NCI-H2171 treated with DMSO at 0.1 percent for 48 hours (cell line): ENCODE measurements at places on chromosomes 1 and 21.
A peak's percentile ranks its signal among the peaks of the same experiment; 100 is the strongest.

- DNase-seq: peak; percentile 50
Observed at GRCh38 chr1:10765734-10766478, 30.5 kb downstream of the CASZ1 start.

DNA sequence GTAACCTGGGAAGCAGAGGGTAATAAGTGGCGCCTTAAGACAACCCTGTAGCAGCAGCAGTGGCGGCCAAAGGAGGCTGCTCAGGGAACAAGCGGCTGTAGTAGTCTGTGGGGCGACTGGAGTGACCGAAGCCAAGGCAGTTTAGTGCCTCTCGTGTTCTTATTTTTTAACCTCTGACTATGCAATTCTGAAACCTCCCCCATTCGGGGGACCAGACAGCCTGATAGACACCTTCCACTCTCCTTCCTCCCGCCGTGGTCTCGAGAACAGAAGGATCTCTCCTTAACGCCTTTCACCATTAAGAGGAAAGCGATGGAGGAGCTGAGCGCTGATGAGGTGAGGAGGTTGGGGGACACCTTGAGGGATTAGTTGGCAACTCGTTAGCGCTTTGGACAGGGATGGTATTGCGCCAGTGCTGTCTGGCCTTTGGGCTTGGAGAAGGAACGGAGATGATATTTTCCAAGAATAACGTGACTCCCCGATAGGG lies 644 bp downstream of the UBE4B start:
- peak; percentile 69 for DNase-seq

DNA sequence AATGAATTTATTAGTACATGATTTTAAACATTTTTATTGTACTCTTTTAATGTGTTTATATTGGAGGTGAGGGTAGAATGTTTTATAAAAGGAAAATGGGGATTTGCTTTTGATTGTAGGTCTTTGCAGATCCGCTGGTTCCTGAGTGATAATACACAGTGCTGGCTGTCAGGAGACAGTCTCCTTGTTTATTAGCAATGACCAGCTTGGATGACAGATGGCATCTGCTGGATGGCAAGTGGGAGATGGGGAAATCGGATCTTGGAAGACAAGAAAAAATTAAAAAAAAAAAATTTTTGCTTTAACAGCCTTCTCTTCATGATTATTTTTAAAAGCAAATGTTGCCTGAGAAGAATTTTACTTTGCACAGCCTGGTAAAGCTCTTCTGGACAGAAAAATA lies 4.4 kb upstream of the PHTF1 start:
- peak; percentile 96 for DNase-seq

DNA sequence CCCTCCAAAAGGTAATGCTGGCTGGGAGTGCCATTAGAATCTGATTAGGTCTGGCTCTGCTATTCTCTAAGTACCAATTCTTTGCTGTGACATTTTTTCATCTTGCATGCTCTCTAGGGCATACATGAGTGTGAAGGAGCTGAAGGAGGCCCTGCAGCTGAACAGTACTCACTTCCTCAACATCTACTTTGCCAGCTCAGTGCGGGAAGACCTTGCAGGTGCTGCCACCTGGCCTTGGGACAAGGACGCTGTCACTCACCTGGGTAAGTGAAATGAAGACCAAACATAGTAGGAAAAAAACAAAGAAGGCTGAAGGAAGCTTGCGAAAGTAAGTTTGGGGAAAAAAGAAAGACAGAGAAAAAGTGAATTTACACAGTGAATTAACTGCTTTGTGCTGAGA lies 207.9 kb downstream of the PAPPA2 start:
- DNase-seq: no peak

DNA sequence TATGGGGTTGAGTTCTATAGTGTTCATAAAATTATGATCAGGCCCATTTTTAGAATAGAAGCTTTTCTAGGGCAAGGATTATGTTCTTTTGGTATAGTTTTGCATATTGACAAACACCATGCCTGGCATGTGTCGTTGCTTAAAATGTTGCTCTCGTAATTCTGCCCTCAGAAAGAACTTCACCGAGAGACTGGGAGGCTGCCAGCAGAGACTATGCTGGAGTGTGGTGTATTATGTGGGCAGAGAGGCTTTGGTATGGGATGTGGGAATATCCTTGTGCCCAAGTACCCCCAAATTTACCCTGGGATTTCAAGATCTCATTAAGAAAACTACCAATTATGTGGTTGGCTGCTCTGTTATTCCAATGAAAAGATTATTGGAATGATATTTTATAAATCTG lies 27.9 kb downstream of the PGM1 start:
- DNase-seq: no peak

DNA sequence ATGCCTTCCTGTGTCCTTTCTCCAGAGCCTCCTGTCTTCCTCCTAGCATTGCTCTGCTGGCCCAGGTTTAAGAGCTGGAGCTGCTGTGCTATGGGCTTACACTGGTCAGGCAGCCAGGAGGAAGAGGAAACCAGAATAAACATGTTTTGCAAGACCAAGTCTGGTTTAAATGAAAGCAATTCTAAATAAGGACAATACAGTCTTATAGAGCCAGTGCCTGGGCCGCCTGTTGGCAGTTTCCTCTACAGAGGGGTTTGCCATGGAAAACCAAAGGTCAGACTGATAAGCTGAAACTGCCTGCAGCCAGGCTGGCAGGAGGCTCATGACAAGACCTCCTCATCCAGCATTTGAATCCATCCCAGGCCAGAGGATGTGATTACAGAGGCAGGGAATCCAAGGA lies 92.9 kb upstream of the FGGY start:
- DNase-seq: no peak

DNA sequence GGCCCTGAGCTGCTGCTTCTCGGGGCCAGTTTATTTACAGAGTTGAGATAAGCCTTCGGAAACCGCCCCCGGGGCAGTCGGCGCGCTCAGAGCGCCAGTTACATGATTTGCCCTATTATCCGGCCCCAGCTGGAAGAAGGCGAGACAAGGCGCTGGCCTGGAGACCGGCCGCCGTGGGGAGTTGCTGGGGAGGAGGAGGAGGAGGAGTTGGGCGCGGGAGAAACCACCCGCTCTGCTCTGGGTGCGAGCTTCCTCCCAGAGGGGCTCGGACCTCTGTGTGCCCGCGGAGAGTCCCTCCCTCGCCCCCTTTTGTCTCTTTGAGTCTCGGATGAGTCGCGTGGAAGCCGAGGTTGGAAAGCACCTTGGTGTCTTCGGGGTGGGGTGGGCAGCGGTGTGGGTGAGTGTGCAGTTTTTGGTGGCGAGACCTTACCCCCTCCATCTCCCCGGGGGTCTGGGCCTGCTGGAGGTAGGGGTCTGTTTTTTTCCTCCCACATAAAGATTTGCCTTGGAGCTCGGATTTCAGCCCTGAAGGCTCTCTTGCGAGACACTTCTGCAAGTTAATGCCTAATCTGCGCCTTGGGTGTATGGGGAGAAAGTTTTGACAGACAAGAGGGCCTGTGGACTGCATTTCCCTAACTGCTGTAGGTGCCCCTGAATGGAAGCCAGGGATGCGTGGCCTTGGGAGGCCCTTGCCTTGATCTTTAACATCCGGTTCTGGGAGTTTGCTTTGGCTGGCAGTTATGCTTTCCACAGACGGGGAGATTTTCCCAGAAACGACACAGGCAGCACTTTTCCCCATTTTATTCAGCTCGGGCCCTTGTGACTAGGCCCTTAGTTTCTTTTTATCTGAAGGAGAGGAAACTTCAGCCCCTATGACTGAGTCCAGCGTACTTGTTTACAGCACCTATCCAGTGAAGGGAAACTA lies 80.0 kb downstream of the NDUFS5 start:
- DNase-seq: peak; percentile 44

DNA sequence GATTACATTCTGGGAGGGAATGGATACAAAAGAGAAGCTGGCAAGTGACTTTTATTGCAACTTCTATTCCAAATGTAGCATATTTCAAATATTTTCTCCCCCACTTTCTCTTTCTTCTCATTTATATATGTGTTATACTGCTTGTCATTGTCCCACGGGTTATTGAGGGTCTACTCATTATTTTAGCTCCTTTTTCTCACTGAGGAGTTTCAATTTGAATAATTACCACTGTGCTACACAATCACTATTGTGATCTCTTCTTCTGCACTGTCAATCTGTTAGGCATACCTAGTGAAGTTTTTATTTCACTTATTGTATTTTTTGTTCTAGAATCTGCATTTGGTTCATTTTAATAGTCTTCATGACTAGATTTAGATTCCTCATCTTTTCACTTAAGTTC lies 339.7 kb downstream of the PTPRC start:
- no peak for DNase-seq

GRCh38 chr1:211336775-211337174 lies 10.1 kb downstream of the TRAF5 start:
- no peak for DNase-seq

GRCh38 chr1:53665996-53666395 lies 73.0 kb downstream of the GLIS1 start:
- no peak for DNase-seq

DNA sequence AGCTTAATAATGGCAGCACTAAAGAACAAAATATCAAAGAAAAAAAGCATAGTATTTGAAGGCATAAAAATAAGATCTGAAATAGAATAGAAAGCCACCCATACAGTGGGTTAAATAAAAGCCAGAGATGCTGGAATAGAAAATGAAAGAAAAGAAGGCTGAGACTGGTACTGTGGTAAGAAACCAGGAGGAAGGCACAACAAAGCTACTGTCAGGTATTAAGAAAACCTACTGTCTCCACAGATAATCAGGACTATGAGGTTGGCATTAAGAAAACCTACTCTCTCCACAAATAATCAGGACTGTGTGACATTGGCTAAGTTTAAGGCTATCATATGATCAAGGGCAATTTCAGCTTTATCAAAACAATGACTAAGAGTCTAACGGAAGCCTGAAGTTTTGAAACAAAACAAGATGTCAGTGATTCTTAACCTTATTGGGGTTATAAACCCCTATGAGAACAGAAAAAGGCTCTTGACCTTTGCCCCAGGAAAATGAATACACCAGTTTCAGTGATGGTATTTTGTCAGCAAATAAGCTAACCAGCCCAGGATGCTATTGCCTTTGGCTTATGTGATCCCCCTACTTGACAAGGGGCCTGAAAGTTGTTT lies 24.4 kb downstream of the MCOLN2 start:
- DNase-seq: no peak

- no peak for DNase-seq
Observed at GRCh38 chr1:51897699-51898031, 19.1 kb upstream of the NRDC start.
